ENCODE measurements at places on chromosomes 3 and 15. TPM values are rescaled to one million over a fixed set of nuclear protein-coding genes. Genes with fewer than 3 reads are reported as not detected.
A peak's percentile ranks its signal among the peaks of the same experiment; 100 is the strongest.

GRCh38 chr3:25900161-25900560 is 110.3 kb downstream of the OXSM start:
- DNase-seq: no peak

- no peak for DNase-seq
These were observed 87.1 kb upstream of the GAP43 start for GRCh38 chr3:115536171-115536570.

DNA sequence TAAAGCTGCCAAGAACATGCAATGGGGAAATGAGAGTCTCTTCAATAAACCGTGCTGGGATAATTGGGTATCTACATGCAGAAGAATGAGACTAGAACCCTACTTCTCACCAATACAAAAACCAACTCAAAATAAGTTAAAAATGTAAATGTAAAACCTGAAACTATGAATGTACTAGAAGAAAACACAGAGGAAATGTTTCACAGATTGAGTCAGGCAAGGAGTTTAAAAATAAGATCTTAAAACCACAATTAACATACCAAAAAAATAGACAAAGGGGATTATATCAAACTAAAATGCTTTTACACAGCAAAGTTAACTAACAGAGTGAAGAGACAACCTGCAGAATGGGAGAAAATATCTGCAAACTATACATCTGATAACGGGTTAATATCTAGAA is 90.4 kb downstream of the ISL2 start:
- no peak for DNase-seq

DNA sequence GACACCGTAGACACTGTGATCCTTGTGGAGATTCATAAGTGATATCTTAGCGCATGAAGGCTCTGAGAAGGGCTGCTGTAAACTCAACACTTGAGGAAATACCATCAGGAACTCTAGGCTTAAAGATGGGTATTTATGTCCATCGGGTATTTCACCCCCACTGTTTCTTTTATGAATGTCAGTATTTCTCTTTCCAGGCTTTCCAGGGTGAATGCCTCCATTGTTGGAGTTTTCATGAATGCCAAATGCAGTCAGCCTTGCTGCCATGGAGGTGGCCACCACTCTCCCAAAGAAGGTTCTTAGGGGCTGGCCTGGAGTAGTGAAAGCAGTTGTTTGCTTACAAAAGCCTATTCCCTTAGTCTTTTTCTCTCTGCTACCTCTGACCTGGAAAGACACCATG is 259.2 kb downstream of the SLCO3A1 start:
- no peak for DNase-seq

GRCh38 chr15:81895723-81896122 is 150.1 kb downstream of the MEX3B start:
- no peak for DNase-seq

DNA sequence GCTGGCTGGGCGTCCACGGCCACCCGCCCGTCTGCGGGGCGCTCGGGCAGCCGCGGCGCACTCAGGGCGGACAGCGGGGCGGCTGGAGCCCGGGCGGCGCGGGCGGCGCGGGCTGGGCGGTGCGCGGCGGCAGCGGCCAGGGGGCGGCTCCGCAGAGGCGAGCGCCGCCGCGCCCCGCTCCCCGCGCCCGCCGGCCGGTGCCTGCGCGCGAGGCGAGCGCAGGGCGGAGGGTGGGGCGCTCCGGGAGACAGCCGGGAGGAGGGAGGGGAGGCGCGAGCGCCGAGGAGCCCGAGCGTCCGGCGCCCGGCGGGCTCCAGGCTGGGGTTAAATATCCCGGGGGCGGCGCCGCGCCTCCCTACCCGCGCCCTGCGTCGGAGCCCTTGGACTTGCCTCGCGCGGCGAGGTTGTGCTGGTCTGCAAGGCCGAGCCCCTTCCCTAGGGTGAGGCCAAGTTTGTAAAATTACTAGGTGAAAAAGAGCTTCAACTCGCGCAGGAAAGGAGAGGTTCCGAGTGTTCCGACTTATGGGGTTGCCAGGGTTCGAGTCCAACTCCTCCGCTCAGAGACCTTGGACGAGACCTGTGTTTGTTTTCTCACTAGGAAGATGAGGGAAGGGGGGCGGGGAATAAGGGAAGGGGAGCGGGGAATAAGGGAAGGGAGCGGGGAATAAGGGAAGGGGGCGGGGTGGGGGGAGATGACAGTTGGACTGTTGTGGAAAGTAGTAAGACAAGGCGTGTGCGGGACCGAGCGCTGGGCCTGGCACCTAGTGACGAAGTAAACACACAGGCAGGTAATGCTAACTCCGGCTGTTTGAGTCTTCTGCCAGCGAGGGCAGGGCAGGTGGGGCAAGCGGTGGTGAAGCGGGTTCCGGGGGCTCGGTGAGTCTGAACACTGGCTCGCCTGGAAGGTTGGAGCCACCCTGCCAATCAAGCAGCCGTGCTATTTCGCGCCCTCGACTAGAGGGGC is at the start of gene TNFAIP8L3:
TNFAIP8L3 (minus strand) TSS at position 301 of the 964 bp plus-strand sequence. CDS start 311 bp downstream, outside the sequence.
- DNase-seq: peak; percentile 66

DNA sequence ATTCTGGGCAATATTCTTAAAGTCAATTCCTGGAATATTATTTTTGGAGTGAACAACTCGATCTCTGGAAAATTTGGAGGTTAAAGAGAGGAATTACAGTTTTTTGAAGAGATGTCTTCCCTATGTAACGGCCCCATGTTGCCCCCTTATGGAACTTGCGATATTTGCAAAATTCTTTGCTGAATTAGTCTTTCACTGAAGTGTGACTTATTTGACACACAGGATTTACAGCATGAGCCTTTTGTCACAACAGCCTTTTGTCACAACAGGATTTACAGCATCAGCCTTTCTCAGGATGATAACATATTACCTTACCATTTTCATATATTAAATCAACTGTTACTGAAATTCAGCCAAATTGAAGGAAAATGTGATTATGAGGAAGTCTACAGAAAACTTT is 37.8 kb upstream of the SPTSSB start:
- no peak for DNase-seq

DNA sequence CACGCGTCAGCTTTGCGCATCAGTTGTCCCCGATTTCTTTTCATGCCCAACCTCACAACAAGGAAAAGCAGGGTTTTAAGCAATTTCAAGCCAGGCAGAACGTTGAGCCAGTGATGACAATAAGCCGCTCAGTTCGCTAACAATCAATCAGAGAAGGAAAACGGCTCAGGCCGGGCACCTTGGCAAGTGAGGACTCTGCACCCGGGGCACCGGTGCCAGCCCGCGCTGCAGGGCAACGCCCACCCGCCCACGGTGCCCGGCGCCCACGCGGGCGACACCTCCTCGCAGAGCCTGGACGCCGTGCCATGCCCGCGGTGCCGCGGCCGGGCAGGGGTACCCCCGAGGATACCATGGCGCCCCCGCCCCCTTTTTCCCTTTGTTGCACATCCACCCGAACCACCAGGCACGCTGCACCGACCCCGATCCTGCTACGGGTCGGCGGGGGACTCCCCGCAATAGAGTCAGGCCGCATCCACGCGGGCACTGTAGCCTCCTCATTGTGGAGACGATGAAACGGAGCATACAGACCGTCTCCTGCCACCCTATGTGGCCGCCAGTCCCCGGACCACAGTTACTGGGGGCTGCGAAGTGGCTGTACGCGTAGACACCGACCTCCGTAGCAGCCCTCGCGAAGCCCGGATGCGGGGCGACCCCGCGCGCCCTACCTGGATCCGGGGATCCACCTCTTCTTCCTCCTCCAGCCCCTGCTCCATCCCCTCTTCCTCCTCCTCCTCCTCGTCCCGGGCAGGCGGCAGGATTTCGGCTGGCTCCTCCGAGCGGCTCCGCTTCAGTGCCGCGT is 581 bp downstream of the SH3BP5 start:
- DNase-seq: peak; percentile 78

GRCh38 chr3:23711916-23712494 is 93.8 kb upstream of the UBE2E1 start:
- no peak for DNase-seq

DNA sequence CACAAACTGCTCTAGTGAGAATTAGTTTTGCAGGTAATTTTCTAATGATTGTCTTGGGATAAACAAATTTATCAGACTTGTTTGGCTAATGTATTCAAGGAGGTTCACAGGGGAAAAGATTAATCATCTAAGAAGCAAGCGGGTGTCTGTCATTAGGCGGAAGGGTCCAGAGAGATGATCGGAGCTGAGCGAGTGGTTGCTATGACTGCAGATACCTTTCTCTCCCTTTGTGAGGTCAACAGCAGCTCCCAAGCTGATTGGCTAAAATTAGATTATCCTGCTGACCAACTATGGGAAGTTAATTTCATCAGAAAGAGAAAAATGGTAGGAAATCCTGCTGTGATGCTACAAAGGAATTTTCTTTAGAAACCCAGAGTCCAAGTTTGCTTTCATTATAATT is 276.0 kb downstream of the SOX2 start:
- no peak for DNase-seq

- no peak for DNase-seq
These were observed 837.6 kb downstream of the AGBL1 start for GRCh38 chr15:86917361-86917671.

- no peak for DNase-seq
These were observed 83.5 kb downstream of the C3orf70 start for GRCh38 chr3:185069037-185070030.

- DNase-seq: peak; percentile 69
These were observed 329.1 kb upstream of the SOX2 start for GRCh38 chr3:181382656-181383055.

DNA sequence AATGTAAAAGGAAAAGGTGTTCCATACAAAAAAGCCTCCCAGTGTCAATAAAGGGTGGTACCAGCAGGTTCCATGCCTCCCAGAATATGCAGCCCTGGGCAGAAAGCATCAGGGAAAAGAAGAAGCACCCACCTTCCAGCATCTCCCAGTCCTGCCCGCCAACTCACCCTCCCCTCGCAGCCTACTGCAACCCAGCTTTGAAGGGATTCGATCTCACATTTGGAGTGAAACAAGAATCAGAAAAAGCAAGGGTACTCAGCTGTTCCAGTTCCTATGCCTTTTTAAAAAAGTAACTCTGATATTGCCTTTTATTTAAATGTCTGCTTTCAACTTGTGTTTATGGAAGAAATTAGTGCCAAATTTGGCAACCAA is 166.9 kb downstream of the ADAMTS17 start:
- no peak for DNase-seq

- no peak for DNase-seq
These were observed 84.3 kb downstream of the IQSEC1 start for GRCh38 chr3:12988728-12989454.

- no peak for DNase-seq
These were observed 2.8 kb downstream of the BCL2L10 start for GRCh38 chr15:52109559-52110451.

- DNase-seq: no peak
These were observed 359.7 kb upstream of the ROPN1 start for GRCh38 chr3:124351430-124352148.

DNA sequence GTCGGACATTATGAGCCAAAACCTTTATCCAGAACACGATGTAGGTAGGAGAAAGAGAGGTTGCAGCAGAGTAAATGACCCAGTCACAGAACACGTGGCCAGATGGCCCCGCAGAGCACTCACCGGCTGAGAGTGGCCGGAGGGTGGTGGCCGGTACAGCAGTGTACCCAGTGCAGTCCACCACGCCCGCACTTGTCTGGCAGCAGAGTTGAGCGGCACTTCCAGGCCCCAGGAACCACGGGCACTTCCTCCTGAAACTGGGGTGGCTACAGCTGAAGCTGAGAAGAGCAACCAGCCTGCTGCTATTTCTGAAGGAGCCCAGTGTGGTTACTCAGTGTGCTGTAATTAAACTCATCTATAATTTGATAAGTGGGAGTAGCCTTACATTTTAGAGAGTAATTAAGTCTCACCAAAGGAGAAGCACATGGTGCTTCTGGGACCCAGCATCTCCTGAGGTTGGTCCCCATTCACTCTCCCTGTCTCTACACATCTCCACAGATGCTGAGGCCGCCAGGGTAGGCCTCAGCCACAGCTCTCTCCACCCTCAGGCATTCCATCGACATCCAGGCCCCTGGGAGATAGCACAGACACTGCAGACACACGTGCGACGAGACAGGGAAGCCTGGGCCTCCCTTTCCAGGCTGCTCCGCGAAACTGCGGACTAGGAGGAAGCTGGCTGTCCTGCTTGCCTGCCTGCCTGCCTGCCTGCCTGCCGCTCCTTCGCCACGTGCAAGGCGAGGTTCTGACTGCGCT is 49.8 kb downstream of the BDH1 start:
- peak; percentile 78 for DNase-seq

DNA sequence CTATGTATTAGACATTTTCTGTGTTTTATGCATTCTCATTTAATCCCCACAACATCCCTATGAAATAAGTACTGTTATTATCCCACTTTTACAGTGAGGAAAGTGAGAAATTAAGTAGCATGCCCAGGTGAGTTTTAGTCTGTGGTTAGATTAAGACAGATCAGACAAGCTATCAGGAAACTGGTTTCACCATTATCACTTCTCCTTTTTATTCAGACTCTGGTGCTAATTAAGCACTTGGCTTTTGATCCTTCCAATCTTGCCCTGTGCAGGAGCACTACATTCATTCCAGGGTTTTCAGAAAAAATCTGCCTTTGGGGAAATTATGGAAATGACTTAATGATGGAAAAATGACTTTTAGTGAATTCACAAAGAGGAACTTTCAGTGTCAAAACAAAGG is 115.2 kb downstream of the TMEM108 start:
- DNase-seq: no peak

- DNase-seq: no peak
These were observed 175.8 kb upstream of the ATP11B start for GRCh38 chr3:182617500-182617899.

- no peak for DNase-seq
These were observed 166.8 kb downstream of the IL1RAP start for GRCh38 chr3:190680691-190681090.

- no peak for DNase-seq
These were observed 35.3 kb downstream of the MKRN2 start for GRCh38 chr3:12591997-12592715.

GRCh38 chr15:92637626-92638025 is 17.9 kb downstream of the FAM174B start:
- DNase-seq: no peak

GRCh38 chr3:9749296-9749644 is 482 bp upstream of the OGG1 start:
- no peak for DNase-seq

The GTF2A2 gene
- 73.6 TPM for total RNA-seq

The POPDC2 gene
- total RNA-seq: 2.7 TPM

The SLC6A1 gene
- 0.84 TPM for total RNA-seq

The AGBL1 gene
- total RNA-seq: 6.5 TPM

The BSN gene
- 0.43 TPM for total RNA-seq

The SNURF gene
- total RNA-seq: 11.5 TPM

The GRAMD1C gene
- 6.4 TPM for total RNA-seq

The EPB42 gene
- not detected for total RNA-seq

The WNT5A gene
- total RNA-seq: 24.5 TPM

The KBTBD13 gene
- total RNA-seq: not detected

The RASGRF1 gene
- total RNA-seq: 105 TPM

The DNAH12 gene
- 0.52 TPM for total RNA-seq

The TEX55 gene
- total RNA-seq: not detected

The TRIM42 gene
- not detected for total RNA-seq

The CISH gene
- total RNA-seq: 71.6 TPM

The LNP1 gene
- 1.9 TPM for total RNA-seq

The PLD1 gene
- total RNA-seq: 25.4 TPM

The CEP152 gene
- total RNA-seq: 4.2 TPM

The HCN4 gene
- 0.06 TPM for total RNA-seq

The TERC gene
- 5.4 TPM for total RNA-seq

The CFAP100 gene
- not detected for total RNA-seq
